ENCODE measurements at places on chromosomes 1 and 21.

DNA sequence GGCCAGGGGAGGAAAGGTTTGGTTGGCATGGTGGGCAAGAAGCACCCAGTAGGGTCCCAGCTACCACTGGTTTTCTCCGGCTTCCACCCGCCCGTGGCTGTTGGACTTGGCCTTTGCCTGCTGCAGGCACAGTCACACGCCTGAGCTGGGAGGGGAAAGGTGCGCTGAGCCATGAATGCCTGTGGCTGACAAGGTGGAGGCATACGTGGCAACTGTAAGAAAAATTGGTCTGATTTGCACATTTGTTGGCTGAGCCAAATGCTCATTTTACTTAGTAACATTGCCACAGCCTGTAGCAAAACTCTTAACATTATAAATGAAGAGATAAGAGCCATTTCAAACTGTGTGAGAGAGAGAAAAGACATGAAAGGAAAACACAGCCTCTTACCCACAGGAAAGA lies 191.6 kb downstream of the PTPRC start:
- H3K4me3 ChIP-seq = no peak overlapping the region
- H3K27me3 ChIP-seq = no peaks in the 10 kb centered on the region
- no peak overlapping the region for H3K27ac ChIP-seq

DNA sequence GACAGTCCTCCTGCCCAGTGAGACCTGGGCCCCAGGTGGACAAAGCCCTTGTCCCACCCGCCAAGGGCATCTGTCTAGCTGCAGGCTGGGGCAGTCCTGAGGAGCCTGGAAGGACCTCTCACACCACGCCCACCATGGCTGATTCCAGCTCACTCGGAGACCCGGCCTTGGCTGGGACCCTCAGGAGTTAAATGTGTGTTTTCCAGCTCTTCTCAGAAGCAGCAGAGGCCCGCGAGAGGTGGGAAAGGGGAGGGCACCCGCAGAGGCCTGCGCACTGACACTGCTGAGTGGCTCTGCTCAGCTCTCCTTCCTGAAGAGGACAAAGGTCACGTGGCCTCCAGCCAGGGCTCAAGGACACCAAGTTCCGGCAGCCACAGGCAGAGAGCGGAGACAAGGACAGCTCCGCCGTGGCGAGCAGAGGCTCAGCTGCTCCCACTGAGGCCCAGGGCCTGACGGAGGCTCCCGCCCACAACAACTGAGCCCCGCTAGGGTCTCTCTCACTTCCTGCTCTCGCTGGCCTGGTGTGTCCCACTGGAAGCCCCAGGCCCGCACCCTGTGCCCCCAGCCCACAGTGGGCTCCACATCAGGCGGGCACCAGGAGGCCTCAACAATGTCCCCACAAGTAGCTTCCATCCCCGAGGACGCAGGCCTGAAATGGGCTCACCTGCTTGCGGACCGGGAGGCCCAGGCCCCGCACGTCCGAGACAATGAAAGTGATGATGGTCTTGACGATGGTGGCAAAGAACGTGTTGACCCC lies 16.9 kb downstream of the SLC19A1 start:
- H3K36me3 ChIP-seq = no peaks in the 10 kb centered on the region
- H3K27me3 ChIP-seq = no peaks in the 10 kb centered on the region
- H3K4me3 ChIP-seq = no peak overlapping the region
- peak overlapping the region; percentile 68 for H3K27ac ChIP-seq

DNA sequence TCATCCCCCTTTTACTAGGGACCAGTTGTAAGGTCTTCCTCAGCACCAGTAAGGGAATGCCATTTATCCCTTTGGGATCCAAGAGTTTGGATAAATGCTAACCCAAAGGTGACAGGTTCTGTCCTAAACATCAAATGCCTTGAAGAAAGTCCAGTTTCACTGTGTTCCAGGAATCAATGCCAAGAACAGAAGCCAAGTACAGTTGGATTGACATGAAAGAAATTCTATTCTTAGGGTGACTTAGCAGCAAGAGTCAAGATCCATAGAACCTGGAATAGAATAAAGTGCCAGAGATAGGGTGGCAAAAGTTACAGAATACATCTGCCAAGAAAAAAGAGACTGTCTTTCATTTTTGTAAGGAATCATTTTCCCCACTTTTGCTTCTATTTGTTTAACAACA lies 94.9 kb upstream of the ADAMTS5 start:
- H3K36me3 ChIP-seq = no peaks in the 10 kb centered on the region
- H3K27me3 ChIP-seq = no peaks in the 10 kb centered on the region
- DNase-seq = no peak
- H3K27ac ChIP-seq = no peak overlapping the region
- H3K4me1 ChIP-seq = no peaks in the 10 kb centered on the region

GRCh38 chr1:115251856-115252255 lies 86.2 kb downstream of the NGF start:
- DNase-seq = no peak
- no peaks in the 10 kb centered on the region for H3K27me3 ChIP-seq
- no peak overlapping the region for H3K27ac ChIP-seq
- no peaks in the 10 kb centered on the region for H3K4me1 ChIP-seq

DNA sequence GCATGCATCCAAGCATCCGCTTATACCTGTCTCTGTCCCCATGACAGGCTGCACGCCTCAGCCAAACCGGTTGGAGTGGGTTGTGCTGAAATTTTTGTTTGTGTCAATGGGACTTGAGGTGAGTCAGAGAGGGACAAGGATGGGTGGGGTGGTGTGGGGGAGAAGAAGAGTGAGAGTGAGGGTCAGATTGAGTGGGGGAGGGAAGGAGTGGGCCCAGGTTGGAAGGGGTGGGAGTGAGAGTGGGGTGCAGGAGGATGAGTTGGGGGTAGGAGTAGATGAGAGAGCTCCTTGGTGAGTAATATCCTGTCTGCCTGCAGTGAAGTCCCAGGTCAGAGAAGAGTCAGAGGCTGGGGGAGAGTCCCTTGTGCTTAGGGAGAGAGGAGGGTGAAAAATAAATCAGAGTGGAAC lies 3.3 kb upstream of the NECTIN4 start:
- H3K4me1 ChIP-seq = peaks cover 16% of the 10 kb centered on the region
- no peak overlapping the region for H3K27ac ChIP-seq
- no peak overlapping the region for H3K4me3 ChIP-seq
- no peak for DNase-seq
- peaks cover 4% of the 10 kb centered on the region for H3K27me3 ChIP-seq

- no peak overlapping the region for H3K4me3 ChIP-seq
- H3K27ac ChIP-seq = no peak overlapping the region
- no peaks in the 10 kb centered on the region for H3K36me3 ChIP-seq
Measured at GRCh38 chr1:70874818-70875217, 172.8 kb downstream of the PTGER3 start.

GRCh38 chr1:8113262-8114220 lies 87.4 kb upstream of the ERRFI1 start:
- no peaks in the 10 kb centered on the region for H3K4me1 ChIP-seq
- H3K27ac ChIP-seq = no peak overlapping the region
- H3K27me3 ChIP-seq = no peaks in the 10 kb centered on the region
- DNase-seq = no peak

DNA sequence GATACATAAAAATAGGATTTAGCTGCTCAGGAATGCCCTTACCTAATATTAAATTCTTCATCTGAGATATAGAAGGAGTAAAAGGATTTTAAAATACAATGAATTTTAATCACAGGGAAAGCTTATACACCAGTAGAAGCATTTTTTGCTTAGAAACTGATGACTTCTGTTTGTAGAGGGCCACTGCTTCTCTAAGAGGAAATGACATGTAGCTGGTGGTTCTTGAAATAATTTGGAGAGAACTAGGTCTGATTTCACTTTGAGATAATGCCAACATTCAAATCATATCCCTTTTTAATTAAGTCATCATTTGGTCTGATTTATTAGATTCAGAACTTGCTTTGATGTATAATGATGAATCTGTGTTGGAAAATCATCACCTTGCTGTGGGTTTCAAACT lies 166.6 kb upstream of the SGIP1 start:
- no peaks in the 10 kb centered on the region for H3K36me3 ChIP-seq
- H3K27me3 ChIP-seq = no peaks in the 10 kb centered on the region
- no peak for DNase-seq
- no peaks in the 10 kb centered on the region for H3K4me1 ChIP-seq

- DNase-seq = peak; percentile 35
- H3K27me3 ChIP-seq = no peaks in the 10 kb centered on the region
- H3K4me1 ChIP-seq = no peaks in the 10 kb centered on the region
- H3K4me3 ChIP-seq = no peak overlapping the region
- no peak overlapping the region for H3K27ac ChIP-seq
- H3K36me3 ChIP-seq = no peaks in the 10 kb centered on the region
Measured at GRCh38 chr1:18557621-18558465, 72.8 kb upstream of the PAX7 start.

- H3K27ac ChIP-seq = no peak overlapping the region
- H3K27me3 ChIP-seq = peaks cover 54% of the 10 kb centered on the region
- H3K4me3 ChIP-seq = peak overlapping the region; percentile 38
- peak; percentile 89 for DNase-seq
- no peaks in the 10 kb centered on the region for H3K4me1 ChIP-seq
- no peaks in the 10 kb centered on the region for H3K36me3 ChIP-seq
Measured at GRCh38 chr1:1000357-1001056, 610 bp upstream of the HES4 start.

DNA sequence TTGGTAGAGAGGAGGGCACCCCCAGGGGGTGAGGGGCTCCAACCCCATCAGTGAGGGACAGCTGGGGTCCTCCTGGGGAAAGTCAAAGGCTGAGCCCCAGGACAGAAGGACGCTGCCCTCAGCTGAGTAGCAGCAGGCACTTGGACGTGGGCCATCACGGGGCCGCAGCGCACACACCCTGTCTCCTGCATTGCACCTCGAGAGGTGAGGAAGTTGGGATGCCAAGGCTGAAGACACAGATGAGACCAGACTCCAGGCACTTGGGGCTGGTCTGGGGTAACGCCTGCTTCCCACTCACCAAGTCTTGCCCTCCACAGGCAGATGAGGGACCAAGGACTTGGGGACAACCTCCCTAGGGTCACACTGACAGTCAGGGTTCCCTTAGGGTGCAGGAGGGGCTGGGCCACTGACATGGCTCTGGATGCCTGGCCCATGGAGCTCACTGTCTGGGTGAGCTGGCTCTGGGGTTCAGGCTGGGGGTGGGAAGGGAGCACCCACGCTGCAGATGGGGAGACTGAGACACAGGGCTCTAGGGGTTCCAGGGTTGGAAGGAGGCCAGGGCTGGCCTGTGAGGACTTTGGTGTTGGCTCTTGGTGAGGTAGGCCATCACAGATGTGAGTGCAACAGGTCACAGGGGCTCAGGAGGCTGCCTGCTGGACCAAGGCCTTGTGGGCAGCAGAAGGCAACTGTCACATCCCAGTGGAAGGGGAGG lies 16.6 kb upstream of the ZNF678 start:
- no peaks in the 10 kb centered on the region for H3K36me3 ChIP-seq
- no peak for DNase-seq
- H3K27ac ChIP-seq = no peak overlapping the region
- H3K27me3 ChIP-seq = no peaks in the 10 kb centered on the region
- H3K4me1 ChIP-seq = peaks cover 7% of the 10 kb centered on the region

GRCh38 chr1:104120525-104120924 lies 370.8 kb downstream of the AMY1C start:
- no peak overlapping the region for H3K4me3 ChIP-seq
- H3K27me3 ChIP-seq = no peaks in the 10 kb centered on the region
- H3K4me1 ChIP-seq = no peaks in the 10 kb centered on the region
- no peak overlapping the region for H3K27ac ChIP-seq
- no peaks in the 10 kb centered on the region for H3K36me3 ChIP-seq
- DNase-seq = no peak

GRCh38 chr1:47023268-47024140 lies at the start of gene CYP4X1:
Gene CYP4X1, plus strand, starts transcription at chr1:47023669. Its CDS starts 149 bp downstream, at chr1:47023818.
- no peak within 1 kb of the TSS for H3K4me3 ChIP-seq
- H3K27me3 ChIP-seq = peaks cover 15% of the 10 kb centered on the region
- no peak within 1 kb of the TSS for H3K27ac ChIP-seq
- H3K4me1 ChIP-seq = no peaks in the 10 kb centered on the region

DNA sequence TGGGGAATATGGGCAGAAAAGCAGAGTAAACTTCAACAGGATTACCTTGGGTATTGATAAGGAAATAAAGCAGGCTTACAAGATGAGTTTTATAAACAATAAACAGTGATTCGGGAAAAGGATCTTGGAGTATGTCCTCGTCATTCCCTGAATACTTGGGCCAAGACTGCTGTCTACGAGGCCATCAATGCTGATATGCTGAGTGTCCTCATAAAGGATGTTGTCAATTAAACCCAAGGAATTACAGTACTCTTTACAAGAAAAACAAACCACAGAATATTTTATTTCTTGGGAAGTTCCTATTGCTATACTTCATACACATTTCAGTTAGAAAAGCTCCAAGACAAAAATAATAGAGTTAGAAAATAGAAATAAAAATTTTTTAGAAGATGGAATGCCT lies 34.9 kb downstream of the ATP1B1 start:
- H3K4me3 ChIP-seq = no peak overlapping the region
- H3K27ac ChIP-seq = no peak overlapping the region
- H3K27me3 ChIP-seq = no peaks in the 10 kb centered on the region
- no peaks in the 10 kb centered on the region for H3K4me1 ChIP-seq
- no peaks in the 10 kb centered on the region for H3K36me3 ChIP-seq

DNA sequence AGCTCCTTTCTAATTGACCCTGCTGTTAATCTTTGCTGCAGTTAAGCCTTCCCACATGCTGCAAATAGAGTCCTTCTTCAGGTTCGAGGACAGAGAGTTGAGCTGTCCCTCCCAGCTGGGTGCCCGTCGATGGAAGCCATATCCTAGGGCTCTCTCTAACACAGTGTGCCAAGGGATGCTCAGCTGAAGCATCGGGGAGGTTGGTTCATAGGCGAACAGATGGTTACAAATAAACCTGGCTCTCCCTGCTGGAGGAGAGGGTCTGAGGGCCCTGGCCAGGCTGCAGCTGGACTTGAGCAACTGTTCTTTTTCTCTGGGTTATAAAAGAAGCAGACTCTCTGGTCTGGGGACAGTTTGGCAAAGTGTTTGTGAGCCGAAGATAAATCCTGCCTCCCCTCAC lies 120.3 kb upstream of the C8B start:
- no peaks in the 10 kb centered on the region for H3K27me3 ChIP-seq
- H3K4me3 ChIP-seq = no peak overlapping the region
- H3K36me3 ChIP-seq = no peaks in the 10 kb centered on the region

DNA sequence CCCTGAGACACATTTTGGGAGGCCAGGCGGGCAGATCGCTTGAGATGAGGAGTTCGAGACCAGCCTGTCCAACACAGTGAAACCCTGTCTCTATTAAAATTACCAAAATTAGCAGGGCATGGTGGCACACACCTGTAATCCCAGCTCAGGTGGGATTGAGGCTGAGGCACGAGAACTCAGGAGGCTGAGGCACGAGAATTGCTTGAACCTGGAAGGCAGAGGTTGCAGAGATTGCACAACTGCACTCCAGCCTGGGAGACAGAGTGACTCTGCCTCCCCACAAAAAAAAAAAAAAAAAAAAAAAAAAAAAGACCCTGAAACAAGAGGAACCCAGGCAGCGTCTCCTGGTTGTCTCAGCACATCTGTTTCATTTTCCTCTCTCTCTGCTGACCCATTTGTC lies 24.2 kb downstream of the PGM1 start:
- H3K4me3 ChIP-seq = no peak overlapping the region
- no peaks in the 10 kb centered on the region for H3K27me3 ChIP-seq
- no peaks in the 10 kb centered on the region for H3K36me3 ChIP-seq
- H3K27ac ChIP-seq = no peak overlapping the region
- DNase-seq = no peak

All from small intestine (tissue), 16 donors.